Stimulated activated CD8-positive, alpha-beta memory T cell treated with anti-CD3 and anti-CD28 coated beads, Interleukin-4, amount 100 ng/mL, for 4 hours (primary cell): ENCODE measurements at places on chromosomes 6 and 20.

- peak; percentile 54 for DNase-seq
Observed at GRCh38 chr6:139124887-139125672, 9.8 kb upstream of the HECA start.

DNA sequence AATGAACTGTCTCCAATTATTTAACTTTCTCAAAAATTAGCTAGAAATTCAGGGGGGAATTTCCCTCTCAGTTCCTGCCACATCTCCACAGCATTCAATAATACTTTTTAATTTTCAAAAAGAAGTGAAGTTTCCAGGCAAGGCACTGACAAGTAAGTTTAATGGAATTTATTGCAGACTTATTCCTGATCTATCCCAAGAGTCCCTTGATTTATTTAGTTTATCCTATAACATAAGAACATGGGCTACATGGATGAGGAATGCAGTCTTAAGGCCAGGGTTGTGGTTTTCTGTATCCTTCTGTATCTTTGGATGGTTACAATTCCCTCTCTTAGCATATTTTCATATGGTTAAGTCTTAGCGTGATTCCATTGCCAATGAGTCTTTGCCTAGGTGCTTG is 126.5 kb downstream of the TSHZ2 start:
- DNase-seq = no peak

DNA sequence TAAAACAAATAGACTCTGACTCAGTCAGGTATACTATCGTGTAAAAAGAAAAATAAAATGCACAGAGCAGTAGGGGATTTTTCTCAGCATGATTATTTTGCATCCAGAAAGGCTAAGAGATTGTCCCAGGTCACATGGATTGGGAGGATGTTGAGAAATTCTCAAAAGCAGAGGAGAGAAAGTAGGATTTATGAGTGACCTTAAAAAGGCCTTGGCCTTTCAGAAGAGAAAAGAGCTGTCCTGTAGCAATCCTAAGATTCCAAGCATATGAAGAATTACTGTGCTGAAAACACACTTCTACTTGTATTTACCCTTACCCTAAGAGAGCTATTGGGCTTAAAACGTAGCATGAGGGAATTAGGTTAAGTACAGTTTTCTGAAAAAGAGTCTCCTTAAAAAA is 149.7 kb upstream of the ENPP5 start:
- no peak for DNase-seq

- no peak for DNase-seq
Observed at GRCh38 chr6:83867527-83868161, 8.2 kb downstream of the CYB5R4 start.

DNA sequence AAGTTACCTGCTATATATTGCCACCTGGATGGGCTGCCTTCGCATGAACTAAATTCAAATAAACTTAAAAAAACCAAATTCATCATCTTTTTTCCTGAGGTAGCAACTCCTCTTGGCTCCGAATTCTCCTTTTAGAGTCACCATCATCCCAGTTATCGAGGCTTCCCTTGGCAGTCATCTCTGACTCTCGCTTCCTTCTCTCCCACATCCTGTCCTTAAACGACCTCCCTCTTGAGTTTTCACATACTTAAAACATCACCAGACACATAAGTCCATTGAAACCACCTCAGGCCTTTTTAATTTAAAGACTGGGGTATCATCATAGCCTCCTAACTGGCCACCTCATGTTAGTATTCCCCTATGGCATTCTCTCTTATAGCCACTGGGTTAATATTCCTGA is 296.1 kb upstream of the FLRT3 start:
- no peak for DNase-seq

- DNase-seq = no peak
Observed at GRCh38 chr6:88975369-88975768, 12.0 kb upstream of the RNGTT start.

- no peak for DNase-seq
Observed at GRCh38 chr6:489001-489400, 97.4 kb downstream of the IRF4 start.

DNA sequence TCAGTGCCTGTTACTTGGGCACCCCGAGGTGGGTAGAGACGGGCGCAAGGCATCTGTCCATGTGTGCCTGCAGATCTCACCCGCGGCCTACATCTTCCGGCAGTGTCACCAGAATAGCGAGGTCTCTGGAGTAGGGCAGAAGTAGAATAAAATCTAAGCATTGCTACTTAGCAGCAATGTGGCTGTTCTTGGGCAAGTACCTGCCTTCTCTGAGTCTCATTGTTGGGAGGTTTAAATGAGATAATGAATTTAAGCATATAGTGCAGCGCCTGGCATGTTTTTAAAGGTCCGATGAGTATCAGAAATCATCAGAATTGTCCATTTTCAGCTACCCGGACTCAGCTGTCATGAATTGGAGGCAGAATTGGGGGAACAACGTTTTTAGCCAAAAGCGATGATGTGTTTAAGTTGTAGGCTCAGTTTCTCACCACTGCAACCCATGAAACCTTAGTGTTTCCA is 800 bp downstream of the ABCC10 start:
- peak; percentile 14 for DNase-seq

GRCh38 chr6:18395856-18396197 is 8.7 kb downstream of the RNF144B start:
- DNase-seq = no peak

DNA sequence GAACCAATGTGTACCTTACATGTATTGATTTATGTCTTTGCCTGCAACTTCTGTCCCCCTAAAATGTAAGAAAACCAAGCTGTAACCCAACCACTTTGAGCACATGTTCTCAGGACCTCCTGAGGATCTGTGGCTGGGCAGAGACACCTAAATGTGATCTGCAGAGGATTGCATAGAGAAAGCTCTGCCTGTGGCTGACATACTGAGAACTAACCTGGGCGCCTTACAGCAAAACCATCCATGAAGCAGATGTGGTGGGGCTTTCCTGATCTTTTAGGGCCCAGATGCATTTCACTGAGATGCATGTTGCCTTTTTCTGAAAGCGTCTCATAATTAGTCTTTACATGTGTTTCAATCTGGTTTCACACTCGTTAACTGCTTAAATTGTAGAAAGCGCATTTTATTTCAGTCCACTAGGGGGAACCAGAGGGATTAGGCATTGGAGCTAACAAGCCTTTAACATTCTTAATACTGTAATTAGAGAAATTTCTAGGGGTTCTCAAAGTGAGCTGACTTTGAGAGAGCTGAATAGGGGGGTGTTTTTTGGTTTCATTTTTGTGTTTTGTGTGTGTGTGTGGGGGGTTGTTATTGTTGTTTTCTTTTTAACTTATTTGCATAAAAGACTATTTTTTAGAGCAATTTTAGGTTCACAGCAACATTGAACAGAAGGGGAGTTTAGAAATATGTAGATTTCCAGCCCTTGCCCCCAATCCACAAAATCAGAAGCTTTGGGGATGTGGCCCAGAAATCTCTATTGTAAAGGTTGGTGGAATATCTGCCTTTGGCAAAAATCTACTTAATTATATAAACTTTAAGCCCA is 50.9 kb upstream of the FAM184A start:
- no peak for DNase-seq

DNA sequence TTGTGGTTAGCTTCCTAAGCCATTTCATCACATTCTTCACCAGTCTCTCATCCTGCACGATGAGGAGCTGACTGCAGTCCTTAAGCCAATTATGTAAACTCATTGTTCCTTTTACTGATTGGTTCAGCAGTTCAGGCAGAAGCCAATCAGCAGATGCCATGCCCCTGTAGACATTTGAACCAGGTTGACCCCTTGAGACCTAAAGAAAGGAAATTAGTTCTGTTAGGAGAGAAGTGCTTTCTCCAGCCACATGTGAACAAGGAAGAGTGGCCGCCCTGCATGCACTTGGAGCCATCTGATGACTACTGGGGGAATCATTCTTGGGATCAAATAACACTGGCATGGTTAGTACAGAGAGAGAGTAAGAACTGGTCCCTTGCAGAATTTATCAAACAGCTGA is 535.2 kb upstream of the ID4 start:
- no peak for DNase-seq

DNA sequence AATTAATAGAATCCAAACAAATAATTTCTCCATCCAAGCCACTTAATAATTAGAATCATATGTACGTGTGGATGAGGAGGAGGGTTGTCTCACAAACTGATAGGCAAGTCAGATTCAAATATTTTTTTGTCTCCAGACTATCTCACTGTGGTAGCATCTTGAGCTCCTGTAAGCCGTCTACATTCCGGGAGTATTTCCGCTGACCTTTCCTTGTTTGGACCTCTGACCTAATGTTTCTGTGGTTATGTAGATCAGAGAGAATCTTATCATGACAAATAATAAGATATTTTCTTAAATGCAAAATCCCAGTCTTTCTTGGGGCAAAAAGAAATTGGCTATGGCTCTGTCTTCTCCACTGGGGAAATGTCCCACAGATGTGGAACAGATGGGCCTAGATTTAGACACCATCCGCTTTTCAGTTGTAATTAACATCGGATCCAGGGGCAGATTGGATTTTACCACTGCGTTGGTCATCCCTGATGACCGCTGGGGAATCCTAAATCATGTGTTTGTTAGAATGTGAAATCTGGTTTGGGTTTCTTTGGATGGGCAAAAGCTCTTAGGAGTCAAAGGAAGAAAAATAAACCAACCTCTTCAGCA is 197.1 kb upstream of the RIN2 start:
- DNase-seq = no peak

DNA sequence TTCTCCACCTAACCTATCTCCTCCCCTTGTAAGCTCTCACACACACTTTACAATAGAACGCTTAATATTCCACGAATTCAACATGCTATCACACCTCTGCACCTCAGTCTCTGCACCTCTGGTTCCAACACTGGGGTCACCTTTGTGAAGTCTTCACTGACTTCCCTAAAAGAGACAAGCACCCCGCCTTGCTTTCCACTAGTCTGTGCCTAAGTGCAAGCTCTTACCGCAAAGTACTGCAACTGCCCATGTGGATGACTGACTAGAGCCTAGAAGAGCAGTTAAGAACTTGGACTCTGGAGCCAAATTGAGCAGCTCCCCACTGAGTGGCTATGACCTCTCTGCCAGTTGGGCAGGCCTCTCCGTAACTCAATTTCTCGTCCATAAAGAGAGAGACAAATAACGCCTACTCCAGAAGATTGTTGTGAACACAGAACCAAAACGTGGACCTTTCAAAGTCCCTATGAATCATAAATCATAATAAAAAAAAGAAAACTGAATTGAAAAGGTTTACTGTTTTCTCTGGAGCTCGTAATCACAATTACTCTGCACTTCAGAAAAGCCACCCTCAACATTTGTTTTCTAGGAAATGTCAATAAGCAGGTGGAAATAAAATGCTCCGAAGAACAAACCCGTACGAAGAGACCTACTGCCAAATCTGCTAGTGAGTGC is 1.2 kb downstream of the IFNGR1 start:
- no peak for DNase-seq

GRCh38 chr20:7010527-7010926 is 243.0 kb downstream of the BMP2 start:
- DNase-seq = no peak

DNA sequence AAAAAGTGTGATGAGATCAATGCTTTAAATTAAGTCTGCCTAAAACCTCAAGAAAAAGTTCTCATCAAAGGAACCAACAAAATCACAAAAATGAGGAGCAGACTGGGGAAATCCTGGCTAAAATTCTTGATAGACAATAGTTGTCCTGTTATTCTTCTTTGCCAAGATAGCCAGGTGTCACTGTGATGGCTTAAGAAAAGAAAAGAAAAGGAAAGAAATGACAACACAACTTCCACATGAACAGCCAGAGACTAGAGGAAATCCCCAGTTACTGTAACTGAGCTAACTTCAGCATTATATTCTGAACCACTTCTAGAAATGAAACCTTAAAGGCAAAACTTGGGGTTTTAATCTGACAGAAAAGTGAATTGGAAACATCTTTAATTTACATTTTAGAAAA is 129.6 kb downstream of the CD24 start:
- no peak for DNase-seq

GRCh38 chr20:1632178-1632577 is 12.4 kb upstream of the SIRPB1 start:
- peak; percentile 13 for DNase-seq

- no peak for DNase-seq
Observed at GRCh38 chr20:4811661-4812181, 90.0 kb downstream of the PRND start.

- DNase-seq = no peak
Observed at GRCh38 chr6:108779536-108780275, 68.5 kb upstream of the ARMC2 start.

DNA sequence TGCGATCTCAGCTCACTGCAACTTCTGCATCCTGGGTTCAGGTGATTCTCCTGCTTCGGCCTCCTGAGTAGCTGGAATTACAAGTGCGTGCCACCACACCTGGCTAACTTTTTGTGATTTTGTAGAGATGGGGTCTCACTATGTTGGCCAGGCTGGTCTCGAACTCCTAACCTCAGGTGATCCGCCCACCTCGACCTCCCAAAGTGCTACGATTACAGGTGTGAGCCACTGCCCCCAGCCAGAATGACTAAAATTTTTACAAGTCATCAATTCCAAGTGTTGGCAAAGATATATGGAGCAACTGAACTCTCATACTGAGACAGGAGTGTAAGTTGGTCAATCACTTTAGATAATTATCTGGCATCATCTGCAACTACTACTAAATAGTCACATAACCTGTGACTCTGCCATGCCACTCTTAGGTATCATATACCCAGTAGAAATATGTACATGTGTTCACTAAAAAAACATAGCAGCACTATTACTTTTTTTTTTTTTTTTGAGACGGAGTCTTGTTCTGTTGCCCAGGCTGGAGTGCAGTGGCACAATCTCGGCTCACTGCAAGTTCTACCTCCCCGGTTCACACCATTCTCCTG is 3.0 kb downstream of the EIF6 start:
- DNase-seq = no peak

GRCh38 chr6:156595476-156595875 is 181.7 kb upstream of the ARID1B start:
- no peak for DNase-seq

- no peak for DNase-seq
Observed at GRCh38 chr6:144781836-144782235, 496.7 kb downstream of the UTRN start.

DNA sequence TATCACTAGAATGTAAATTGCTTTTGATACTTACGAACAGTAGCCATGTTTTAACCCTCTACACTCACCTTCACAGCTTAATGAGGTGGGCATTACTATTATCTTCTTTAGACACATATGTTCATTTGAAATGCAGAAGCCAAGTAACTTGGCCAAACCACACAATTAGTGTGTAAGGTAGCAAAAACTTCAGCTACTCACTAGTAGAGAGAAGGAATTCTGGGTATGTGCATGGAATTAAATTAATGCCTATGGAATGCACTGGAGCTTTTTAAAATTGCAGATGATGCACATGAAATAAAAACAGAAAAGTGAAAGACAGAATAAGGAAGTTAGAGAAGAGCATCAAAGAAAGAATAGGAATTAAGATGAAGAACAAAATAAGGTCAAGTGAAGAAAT is 494.0 kb downstream of the ADGRB3 start:
- DNase-seq = no peak

GRCh38 chr20:37543828-37544227 is 16.2 kb upstream of the BLCAP start:
- no peak for DNase-seq

GRCh38 chr6:21115111-21115510 is 478.4 kb upstream of the SOX4 start:
- DNase-seq = no peak

GRCh38 chr6:154298297-154298696 is 58.3 kb downstream of the IPCEF1 start:
- DNase-seq = no peak
